GM04503 (cell line): ENCODE measurements at places on chromosomes 12 and 14.

GRCh38 chr12:67677166-67677565, 28.6 kb downstream of the DYRK2 start:
- no peak for DNase-seq

- no peak for DNase-seq
Observed at GRCh38 chr12:117972301-117972700, 3.5 kb upstream of the KSR2 start.

DNA sequence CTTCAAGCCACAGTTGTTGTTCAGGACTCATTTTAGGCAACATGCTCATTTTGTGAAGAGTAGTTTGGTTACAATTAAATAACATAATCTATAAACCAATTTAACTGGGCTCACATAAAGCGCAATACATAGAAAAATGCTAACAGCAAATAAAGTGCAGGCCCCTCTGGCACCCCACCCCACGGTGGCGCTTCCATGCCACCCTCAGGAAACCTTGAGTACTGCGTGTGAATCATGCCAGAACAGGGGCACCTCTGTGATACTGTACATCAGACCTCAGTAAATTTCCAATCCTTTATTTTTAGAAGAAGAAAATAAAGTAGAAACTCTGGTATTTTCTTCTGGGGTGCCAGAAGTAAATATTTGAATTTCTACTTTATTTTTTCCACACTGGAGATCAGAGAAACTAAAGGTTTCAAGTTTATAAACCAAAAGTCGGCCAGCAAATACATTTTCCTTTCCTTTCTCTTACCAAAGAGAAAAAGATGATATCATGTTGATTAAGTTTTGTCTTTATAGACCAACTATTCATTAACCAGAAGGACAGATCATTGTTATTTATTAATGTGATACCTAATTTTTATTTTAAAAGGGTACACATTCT, 316.8 kb downstream of the PAWR start:
- no peak for DNase-seq

- DNase-seq, result no peak
Observed at GRCh38 chr14:95533391-95533821, 1.4 kb upstream of the GLRX5 start.

DNA sequence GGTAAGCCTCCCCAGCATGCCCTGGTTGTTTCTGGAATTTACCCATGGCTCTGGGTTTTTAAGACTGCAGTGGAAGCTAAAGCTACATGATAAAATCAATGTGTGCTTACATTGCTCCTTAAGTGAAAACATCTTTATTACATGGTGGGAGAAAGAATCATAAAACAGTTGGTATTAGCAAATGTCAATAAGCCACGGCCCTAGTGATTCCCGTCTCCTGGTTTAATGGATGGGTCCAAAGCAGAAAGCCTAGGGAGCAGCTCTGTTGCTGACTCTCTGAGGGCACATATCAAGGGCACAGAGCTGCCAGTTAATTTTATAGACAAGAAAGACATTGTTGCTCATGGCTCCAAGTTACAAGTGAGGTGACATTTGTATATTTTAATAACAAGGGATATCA, 127.9 kb downstream of the MYRFL start:
- no peak for DNase-seq

DNA sequence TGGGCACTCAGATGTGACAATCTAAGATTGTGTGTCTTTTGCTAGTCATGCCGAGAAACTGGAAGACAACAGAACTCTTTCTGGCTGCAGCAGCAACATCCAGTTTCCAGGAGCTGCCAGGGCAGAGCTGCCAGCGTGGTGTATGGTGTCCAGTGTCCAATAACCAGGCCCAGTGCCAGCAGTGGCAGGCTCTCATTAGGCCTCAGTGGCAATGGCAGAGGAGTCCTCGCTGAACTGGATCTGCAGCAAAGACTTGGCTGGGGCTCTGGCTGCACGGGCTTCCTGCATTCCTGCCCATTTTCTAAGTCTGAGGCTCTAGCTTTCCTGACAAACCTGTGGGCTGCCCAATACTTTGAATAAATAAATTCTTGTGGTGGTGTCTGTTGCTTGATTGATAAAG, 26.2 kb upstream of the PPM1A start:
- no peak for DNase-seq

GRCh38 chr14:23564181-23564812, 3.3 kb downstream of the AP1G2 start:
- no peak for DNase-seq

GRCh38 chr12:105319691-105320209, 10.7 kb upstream of the C12orf75 start:
- no peak for DNase-seq

- DNase-seq, result no peak
Observed at GRCh38 chr14:89315493-89316470, 101.3 kb downstream of the FOXN3 start.

- DNase-seq, result no peak
Observed at GRCh38 chr12:19125325-19125724, 4.2 kb upstream of the PLEKHA5 start.

DNA sequence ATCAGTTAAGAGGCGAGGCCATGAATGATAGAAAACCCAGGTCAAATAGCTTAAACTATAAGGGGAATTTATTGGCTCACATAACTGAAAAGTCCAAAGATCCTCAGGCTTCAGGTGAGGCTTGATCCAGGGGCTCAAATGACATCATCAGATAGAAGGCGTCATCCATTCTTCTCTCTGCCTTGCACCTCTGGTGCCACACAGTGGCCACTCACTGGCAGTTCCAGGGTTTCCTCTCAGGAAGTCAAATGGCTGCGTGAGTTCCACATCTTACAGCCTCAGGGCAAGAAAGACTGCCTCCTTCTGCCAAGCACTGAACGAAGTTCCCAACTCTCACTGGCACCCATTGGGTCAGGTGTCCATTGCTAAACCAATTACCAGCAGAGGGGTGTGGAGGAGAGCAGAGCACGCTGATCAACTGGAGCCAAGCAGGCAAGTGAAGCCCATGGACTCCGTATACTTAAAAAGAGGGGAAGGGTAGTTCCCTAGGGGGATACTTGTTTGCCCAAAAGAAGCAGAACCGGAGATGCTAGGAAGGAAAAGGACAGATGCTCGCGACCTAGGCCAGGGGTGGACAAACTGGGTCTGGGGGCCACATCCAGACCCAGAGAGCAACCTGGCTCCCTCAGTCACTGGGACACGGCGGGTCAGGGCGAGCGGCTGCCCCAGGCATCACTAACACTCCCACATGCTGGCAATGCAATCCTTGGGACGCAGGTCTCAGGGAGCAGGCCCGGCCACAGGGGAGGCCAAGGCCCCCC, 69.3 kb downstream of the SERPINA3 start:
- no peak for DNase-seq
